ENCODE measurements at places on chromosomes 12 and 14.

GRCh38 chr12:129152351-129153104 is 299.2 kb downstream of the GLT1D1 start:
- no peak for DNase-seq

- no peak for DNase-seq
These were observed 45.4 kb downstream of the EMP1 start for GRCh38 chr12:13241833-13242488.

DNA sequence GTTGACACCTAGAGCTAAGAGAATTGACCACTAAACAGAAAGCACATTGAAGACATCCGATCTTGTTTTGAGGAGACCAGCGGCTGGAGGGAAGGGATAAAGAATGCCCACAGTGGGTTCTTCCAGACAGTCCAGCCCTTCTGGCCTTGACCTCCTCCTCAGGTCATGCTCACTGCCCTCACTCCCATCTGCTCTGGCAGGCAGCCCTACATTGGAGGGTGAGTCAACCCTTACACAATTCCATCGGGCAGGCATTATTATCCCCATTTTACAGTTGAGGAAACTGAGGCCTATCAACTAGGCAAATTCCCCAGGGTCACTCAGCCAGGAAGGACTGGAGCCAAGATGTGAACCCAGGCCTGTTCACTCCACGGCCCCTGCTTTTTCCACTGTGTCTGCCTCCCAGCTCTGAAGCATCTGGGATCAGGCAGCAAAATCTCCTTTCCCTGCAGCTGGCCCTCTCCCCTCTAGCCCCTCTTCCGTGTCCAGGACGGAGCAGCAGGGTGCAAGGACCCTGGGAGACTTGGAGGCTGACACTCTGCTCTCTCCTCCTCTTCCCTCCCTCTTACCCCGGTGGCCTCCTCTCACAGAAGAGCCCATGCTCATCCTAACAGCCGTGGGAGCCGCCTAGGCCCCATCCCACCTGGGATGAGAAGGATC is 5.3 kb downstream of the SCNN1A start:
- no peak for DNase-seq

DNA sequence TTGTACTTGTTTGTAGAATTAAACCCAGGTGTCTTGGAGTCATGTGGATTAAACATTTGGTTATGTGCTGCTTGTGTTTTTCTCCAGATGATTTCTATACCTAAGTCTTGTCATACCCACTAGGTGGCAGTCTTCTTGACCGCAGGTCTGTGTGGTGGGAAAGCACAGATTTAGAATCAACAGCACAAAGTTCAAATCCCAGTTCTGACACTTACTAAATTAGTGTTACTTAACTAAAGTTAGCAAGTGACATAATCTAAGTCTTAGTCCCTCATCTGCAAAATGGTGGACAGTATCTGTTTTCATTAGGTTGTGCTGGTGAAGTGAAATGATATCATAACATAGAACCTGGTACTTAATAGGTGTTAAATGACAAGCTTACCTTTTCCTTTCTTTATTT is 151.0 kb upstream of the ARHGAP5 start:
- no peak for DNase-seq

DNA sequence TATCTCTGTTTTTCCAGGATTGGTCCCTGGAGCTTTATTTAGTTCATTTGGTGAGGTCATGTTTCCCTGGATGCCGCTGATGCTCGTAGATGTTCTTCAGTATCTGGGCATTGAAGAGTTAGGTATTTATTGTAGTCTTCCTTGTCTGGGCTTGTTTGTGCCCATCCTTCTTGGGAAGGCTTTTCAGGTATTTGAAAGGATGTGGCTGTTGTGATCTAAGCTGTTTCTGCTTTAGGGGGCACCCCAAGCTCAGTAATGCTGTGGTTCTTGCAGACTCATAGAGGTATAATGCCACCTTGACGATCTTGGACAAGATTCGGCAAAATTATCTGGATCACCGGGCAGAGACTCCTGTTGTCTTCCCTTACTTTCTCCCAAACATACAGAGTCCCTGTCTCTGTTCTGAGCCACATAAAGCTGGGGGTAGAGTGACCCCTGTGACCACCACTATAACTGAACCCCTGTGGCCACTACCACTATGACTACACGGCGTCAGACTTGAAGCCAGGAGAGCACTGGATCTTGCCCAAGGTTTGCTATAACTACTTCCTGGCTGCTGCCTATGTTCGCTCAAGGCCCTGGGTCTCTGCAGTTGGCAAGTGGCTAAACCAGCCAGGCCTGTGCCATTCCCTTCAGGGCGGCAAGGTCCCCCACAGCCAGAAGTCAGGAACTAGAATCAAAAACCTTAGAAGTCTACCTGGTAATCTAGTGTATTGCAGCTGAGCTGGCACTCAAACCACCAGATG is 40.9 kb downstream of the FGD4 start:
- DNase-seq: no peak

DNA sequence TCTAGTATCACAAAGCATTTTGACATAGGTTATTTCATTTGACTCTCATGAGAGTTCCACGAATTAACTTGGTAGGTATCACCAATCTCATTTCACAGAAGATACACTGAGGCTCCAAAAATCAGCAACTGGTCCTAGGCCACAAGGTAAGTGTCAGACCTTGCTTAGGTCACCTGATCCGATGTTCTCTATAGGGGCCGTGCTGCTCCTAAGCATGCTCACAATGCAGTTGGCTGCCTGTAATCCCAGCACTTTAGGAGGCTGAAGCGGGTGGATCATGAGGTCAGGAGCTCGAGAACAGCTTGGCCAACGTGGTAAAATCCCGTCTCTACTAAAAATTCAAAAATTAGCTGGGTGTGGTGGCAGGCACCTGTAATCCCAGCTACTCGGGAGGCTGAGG is 78.7 kb upstream of the FOXN3 start:
- DNase-seq: no peak

GRCh38 chr12:1680804-1681492 is 9.9 kb upstream of the ADIPOR2 start:
- no peak for DNase-seq

DNA sequence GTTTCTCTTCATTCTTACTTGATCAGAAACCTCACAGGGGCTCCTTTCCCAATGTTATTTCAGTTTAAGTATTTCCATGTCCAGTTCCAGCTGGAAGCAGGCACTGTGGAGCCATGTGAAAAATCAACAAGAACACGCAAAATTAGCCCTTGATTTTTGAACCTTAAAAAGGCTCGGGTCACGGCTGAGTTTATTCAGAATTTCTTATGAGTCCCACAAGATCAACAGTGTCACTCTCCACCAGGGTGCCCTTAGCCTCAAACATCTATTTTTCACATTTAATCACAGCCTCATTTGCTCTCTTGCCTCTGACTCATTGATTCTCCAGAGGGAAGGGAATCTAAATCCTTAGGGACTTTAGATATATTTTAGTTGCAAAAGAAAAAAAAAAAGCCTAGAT is 157.7 kb upstream of the AVPR1A start:
- no peak for DNase-seq

DNA sequence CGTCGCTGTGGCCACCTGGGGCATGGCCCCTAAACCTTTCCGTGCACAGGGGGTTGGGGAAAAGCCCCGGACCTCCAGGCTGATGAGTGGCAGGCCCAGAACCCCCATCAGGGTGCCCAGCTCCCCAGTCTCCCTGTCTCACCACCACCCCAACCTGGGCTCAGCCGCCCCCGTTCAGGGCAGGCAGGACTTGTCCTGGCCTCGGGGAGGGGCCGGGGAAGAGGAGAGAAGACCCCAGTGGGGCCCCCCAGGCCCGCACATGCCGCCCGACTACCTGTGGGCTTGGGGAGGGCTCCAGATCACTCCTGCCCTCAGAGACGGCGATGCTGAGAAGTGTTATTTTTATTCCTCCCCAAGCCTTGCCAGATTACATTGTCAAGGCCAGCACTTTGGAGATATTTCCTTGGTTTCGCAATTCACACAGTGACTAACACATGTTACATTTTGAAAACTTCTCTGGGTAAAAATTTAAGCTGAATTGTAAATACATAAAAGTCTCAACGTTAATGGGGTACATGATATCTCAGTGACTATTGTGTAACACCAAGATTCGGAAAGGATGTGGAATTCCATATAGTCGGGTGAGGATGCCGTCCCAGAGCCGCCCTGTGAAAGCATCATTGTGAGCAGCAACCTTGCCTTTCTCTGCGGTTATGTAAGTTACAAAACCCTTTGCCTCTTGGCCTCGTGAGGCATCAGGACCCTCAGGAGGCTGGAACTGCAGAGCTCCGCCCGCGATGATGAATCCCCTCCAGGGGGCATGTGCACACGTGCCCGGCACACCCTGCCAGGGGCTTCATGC is 85.6 kb upstream of the DIO3 start:
- DNase-seq: no peak

DNA sequence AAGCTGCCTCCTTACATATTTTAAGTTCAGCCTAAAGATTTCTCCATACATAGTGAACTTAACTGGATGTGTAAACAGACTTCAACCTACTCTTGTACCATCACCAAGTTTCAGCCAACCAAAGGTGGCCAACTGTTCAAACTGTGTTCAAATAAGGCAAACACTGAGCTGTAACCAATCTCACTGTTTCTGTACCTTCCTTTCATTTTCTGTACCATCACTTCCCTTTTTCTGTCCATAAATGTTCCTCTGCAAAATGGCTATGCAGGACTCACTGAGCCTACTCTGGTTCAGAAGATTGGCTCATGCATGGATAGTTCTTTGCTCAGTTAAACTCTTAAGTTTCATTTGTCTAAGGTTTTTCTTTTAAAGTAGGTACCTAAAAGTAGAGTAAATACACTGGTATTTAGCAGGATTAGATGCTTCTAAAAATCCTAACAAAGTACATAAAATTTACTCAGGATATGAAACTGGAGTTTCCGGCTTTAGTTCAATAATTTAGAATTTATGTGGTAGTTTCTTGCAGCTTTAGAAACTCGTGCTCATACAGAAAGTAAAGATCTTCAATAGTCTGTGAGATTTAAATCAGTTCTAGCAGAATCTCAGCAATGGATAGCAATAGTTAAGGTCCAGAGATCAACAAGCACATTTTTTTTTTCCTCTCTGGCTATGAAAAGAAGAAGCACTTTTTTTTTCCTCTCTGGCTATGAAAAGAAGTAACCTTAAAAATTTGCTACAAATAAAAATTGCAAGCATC is 282.0 kb upstream of the PPFIA2 start:
- no peak for DNase-seq

DNA sequence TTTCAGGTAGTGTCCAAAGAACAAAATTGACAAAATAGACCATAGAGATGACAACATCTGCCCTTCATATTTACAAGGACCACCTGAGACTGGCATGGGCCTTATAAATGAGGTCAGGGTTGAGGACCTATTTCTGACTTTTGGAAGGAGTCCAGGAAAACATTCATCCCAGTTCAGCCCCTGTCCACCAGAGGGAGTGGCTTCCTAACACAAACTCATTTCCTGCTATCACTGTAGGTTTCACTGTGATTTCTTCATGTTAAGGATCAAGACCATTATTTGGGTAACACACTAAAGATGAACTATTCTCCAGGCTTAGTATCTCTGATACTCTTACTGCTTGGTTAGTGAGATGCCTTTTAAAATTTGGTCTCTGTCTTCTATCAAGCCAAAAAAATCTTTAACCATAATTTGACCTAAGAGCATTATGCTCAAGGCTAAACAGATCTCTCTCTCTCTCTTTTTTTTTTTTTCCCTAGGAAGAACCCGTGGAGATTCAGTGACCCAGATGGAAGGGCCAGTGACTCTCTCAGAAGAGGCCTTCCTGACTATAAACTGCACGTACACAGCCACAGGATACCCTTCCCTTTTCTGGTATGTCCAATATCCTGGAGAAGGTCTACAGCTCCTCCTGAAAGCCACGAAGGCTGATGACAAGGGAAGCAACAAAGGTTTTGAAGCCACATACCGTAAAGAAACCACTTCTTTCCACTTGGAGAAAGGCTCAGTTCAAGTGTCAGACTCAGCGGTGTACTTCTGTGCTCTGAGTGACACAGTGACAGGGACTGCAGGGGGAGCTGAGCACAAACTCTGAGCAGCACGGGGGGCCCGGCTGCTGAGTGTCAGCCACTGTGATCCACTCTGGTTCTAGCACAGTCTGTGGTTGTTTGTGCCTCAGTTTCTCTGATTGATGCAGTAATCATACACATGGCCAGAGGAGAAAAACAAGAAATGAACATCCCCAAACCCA is 267.6 kb upstream of the OR4E1 start:
- no peak for DNase-seq

DNA sequence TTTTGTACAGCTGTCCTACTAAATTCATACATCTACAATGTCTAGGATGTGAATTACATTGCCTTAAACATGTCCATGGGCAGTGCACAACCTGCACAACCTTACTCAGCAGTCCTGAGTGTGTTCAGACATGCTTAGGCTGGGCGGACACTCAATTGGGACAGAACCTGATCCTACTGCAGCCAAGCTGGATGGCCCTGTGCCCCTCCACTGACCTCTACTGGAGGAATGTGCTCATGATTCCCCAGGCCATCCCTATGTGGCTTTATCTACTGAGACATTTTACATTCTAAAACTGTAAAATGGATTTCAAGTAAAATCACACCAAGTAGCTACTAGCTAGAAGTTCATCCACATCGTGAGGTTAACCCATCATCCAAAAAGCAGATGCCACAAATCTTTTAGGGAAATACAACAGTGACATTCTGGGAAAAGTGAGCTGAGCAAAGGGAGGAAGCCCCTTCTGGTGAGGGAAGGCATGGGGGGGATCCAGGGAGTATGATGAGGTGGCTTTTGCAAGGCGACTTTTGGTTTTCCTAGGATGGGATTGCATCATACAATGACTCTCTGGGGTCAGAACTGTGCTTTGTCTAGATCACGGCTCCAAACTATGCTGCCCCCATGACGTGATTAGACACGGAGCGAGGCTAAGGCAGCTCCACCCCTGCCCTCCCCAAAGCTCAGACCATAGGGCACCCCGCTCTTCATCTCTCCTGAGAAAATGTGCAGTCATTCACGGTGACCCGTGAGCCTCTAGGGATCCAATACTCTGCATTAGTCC is 911.7 kb upstream of the TMEM132C start:
- DNase-seq: no peak

- no peak for DNase-seq
These were observed 127.4 kb downstream of the KTN1 start for GRCh38 chr14:55707365-55707804.

- DNase-seq: no peak
These were observed 660 bp upstream of the HCFC2 start for GRCh38 chr12:104063712-104064030.

DNA sequence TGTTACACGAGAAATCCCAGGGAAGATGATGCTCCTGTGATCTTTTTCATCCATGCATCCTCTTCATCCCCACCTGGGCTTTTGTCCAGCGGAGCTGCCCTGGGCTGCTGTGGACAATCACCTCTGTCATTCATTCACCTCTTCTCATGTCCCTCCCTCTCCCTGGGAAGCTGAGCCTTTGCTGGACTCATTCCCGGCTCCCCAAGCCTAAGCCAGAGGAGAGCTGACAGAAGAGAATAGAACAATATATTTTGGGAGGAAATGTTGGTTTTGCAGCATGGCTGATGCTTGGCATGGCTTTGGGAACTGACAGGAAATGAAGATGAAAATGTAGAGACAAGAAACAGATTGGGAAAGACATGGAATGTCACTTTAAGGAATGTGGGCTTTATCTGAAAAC is 177.4 kb downstream of the DICER1 start:
- DNase-seq: no peak

GRCh38 chr14:106518054-106518943 is 991.9 kb downstream of the TMEM121 start:
- no peak for DNase-seq

GRCh38 chr12:120978296-120979219 is at the start of gene HNF1A:
Gene HNF1A, plus strand, starts transcription at chr12:120978543. Its CDS starts 226 bp downstream, at chr12:120978769.
- no peak for DNase-seq

- no peak for DNase-seq
These were observed 68.5 kb downstream of the TSPAN9 start for GRCh38 chr12:3145546-3146310.
